Activated CD4-positive, alpha-beta T cell treated with anti-CD3 and anti-CD28 coated beads for 36 hours (primary cell): ENCODE measurements at places on chromosomes 7 and 10.

DNA sequence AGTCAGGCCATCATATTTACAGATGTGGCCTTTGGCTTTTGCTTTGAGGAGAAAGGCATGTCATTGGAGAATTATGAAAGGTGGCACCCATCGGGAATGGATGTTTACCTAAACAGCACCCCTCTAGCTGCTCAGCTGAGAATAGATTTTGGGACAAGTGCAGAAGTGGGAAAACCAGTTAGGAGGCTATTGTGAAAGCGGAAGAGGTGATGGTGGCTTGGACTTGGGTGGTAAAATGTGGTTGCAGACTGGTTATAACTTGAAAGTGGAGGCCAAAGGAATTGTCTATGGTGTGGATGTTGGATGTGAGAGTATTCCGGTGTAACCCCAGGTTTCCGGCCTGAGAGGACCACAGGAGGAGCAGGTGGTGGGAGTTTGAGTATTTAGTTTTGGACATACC, 5.2 kb upstream of the SLC12A9 start:
- no peak for DNase-seq

DNA sequence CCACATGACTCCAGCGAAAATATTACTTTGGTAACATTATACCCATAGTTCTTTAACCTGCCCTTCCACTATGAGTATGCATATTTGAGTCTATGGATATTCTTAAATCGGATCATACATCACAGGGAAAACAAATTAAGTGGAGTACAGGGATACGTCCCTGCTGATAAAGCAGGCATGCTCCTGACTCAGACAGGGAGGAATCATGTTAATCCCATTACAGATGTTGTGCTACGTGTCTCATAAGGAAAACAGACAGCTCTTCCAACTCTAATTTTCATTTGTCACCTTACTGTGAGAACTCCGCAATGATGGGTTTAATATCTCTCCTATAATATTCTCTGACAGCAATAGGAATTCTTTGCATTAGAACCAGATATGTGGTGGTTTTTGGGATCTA, 469.5 kb upstream of the POM121L12 start:
- DNase-seq: no peak

DNA sequence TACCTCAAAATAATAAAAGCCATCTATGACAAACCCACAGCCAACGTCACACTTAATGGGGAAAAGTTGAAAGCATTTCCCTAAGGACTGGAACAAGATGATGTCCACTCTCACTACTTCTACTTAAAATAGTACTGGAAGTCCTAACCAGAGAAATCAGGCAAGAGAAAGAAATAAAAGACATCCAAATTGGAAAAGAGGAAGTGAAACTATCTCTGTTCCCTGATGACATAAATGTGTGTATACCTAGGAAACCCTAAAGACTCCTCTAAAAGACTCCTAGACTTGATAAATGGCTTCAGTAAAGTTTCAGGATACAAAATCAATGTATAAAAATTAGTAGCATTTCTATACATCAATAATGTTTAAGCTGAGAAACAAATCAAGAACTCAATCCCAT, 314.1 kb downstream of the WDR37 start:
- DNase-seq: no peak

DNA sequence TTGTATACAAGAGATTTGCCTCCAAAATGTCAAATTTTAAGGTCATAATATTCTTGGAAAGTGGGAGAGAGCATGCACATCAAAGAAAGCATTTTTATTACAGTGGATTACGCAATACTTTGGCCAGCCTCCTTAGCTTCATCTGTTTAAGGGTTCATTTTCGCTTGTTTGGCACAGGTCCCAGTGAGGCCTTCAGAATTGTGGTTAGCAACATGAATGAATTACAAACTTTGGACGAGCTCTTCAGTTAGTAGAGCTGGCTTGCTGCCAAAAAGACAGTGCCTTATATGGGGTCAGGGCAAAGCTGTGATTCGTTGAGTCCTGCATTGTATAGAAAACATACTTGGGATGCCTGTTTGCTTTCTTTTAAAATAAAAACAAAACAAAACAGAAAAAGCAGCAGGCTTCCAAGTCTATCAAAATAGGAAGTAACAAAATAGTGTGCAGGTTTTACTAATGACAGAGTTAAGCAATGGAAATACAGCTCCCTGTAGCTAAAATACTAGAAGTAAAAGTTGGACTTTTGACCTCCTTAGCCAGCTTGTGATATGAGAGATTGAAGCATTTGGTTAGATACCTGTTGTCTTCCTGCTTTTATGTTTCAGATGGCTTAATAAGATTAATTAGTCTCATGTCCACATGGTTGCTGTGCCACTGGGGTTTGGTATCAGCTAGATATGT, 190.8 kb downstream of the MLLT10 start:
- DNase-seq: peak; percentile 68

GRCh38 chr10:95640891-95641315, 15.6 kb downstream of the ALDH18A1 start:
- DNase-seq: no peak

GRCh38 chr7:22675917-22676343, 51.1 kb upstream of the IL6 start:
- peak; percentile 65 for DNase-seq

- peak; percentile 74 for DNase-seq
These were observed 4.1 kb downstream of the IMPDH1 start for GRCh38 chr7:128405471-128406313.

DNA sequence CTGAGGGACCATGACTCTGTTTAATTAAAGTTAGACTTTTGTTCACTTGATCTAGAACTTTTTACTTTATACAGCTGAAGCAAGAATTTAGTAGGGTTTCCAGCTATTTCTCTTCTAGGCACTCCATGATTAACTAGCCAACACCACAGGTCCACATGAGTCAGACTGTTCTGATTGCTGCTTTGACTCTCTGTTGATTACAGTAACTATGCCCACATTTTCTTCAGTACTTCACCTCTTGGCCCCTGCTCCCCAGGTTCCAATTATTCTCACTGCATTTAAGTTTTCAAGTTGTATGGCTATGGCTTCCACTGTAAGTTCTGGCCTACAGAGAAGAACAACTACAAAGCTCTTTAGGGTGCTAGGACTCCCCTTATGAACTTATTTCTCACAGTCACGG, 737.2 kb upstream of the IGFBP3 start:
- no peak for DNase-seq

DNA sequence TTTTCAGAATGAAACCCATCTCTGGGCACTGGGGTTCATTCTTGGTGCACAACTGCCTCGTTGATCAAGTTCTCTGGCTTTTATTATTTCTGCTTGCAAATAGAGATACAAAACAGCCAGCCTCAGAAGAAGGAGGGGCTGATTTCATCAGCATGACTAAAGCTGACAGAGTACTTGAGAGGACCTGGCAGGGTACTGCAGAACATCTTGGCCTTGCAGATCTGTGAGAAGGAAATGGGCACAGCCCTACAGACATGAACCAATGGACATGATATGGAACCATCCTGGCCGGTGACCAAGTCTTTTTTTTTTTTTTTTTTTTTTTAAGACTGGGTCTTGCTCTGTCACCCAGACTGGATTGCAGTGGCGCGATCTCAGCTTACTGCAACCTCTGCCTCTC, 240.6 kb downstream of the VTI1A start:
- no peak for DNase-seq

DNA sequence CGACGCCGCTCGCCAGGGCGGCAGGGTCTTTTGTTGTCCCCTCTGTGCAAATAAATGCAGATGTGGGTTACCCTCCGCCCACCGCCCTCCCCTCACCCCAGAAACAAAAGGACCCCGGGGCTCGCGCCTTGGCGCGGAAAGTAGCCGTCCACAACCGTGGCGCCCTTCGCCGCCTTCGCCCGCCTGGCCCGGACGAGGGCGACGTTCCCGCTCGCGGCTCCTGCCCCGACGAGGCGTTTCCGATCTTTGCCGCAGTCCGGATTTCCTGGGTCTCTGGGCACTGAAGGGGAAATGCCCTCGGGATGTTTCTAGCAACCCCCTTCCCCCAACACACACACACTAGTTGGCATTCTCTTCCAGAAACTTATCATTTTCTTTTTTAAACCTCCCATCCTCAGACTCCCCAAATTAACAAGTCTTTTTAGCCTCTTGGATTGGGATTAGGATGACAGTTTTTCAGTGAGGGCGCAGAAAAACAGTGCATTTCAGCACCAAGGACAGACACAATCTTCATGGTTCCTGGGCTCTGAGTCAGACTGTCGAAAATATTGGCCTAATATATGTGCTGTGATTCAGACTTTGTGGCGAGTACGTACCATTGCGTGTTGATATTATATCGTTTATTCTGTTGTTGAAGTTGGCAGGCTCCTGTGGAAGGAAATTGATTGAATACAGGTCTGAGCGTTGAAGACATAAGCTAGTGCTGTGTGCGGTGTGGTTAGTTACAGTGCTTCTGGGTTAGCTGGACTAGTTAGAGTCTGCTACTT, 771 bp downstream of the PHYHIPL start:
- peak; percentile 4 for DNase-seq

GRCh38 chr7:87575521-87575920, 25.2 kb downstream of the ABCB1 start:
- no peak for DNase-seq

GRCh38 chr10:29096303-29096824, 192.5 kb upstream of the LYZL1 start:
- DNase-seq: no peak

DNA sequence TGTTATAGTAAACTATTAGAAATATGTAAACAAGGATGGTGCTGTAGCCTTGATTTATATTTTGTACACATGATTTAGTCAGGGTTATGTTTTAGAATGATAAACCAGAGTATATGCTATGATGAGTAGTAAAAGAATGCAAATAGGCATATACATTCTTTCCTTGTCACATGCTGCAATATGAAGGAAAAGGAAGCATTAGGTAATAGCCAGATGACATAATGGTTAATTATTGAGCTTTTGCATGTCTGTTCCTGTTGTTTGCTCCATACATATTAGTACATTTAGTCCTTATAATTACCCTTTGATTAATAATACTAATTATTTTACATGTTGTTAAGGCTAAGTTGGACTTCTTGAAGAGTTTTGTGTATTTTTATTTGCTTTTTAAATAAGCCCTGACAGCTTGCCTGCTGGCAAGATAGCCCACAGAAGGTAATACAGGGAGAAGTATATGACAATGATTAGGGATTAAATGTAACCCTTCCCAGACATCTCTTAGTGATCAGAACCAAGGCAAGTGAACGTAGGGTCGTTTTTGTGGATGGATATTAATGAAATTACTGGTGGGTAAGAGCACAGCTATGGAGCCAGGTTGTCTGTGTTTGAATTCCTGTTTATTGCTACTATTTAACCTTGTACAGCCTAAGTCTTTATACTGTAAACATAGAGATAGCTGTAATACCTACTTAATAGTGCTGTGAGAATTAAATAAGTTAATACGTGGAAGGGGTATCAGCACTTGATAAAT, 68.4 kb downstream of the PHTF2 start:
- DNase-seq: no peak

GRCh38 chr7:101410743-101411507, 48.2 kb downstream of the COL26A1 start:
- peak; percentile 62 for DNase-seq

DNA sequence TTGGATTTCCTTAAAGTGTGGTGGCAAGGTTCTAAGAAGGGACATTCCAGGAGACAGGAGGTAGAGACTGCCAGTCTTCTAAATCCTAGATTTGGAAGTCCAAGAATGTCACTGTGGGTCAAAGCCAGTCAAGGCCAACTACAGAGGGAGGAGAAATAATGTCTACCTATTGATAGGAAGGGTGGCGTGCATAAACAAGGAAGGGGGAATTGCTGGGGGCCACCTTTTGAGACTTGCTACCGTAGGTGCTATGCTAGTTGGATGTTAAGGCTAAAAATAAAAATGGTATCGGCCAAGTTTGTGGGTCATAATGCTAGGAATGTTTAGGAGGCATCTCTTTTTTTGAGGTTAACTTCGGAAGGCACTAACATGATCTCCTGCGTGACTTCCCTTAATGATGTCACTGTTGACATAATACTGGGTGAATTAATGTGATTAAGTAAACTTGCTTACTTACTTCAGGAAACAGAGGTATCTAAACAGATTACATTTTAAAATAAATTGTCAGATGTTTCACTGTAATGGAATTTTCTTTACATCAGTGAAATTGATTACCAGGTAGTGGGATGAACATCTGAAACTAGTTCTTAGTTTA, 4.8 kb downstream of the BTRC start:
- DNase-seq: no peak

- no peak for DNase-seq
These were observed 41.7 kb downstream of the DNAJC1 start for GRCh38 chr10:21961847-21962246.

DNA sequence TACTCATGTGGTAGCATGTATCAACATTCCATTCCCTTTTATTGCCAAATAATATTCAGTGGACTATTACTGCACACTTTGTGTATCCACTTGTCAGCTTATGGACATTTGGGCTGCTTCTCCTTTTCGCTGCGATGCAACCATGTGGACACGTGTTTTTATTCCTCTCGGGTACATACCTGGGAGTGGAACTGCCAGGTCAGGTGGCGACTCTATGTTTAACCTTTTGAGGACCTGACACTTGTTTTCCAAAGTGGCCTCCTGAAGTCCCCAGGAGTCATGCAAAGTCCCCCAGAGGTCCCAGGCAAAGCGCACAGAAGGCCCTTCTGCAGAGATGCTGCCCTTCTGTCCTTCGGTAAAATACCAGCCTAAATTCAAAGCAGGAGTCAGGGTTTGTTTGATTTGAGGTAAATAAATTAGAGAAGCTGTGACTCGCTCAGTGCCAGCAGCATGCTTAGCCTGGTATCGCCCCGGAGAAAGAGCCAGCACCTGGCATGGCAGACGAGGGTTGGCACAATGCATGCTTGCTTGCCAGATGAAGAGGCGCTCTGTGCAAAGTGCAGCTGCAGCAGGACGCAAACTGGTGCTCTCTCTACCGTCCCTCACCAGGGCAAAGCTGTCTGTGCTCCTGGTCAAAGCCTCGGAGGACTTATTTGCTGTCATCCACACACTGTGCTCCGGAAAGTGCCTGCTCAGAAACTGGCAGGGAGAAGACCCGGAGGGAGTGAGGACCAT, 37.8 kb downstream of the HIPK2 start:
- no peak for DNase-seq

GRCh38 chr10:117944676-117945447, 101.9 kb downstream of the RAB11FIP2 start:
- DNase-seq: no peak

DNA sequence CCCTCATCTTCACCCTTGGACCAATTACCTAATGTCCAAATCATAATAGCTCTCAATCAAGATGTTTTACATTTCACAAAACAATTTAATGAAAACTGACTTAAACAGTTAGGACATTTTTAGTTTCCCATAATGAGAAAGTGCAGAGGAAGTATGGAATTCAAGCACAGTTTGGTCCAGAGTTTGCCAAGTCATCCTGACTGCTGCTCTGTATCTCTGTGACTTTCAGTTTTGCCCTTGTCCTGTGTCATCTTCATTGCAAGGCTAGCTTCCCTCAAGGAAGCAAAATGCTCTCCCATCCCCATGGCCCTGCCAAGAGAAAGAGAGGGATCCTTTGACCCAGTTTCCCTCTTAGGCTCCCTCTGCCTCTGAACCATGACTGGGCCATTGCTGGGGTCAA, 7.9 kb upstream of the PLEKHS1 start:
- no peak for DNase-seq

DNA sequence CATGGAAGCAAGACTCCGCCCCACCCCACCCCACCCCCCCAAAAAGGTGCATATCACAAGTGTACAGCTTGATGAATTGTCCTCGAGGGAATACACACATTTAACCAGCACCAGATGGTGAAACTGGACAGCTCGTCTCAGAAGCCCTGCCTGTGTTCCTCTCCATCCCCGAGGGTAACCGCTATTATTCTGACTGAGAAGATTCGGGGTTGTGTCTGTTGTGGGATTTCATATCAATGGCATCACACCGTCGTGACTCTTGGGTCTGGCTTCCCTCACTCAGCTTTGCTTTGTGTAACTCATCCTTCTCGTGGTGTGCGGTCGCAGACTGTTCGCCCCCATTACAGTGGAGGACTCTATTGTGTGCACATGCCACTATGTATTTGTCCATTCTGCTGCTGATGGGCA, 18.9 kb downstream of the PODXL start:
- no peak for DNase-seq
